ENCODE measurements at places on chromosomes 12 and 14.
A peak's percentile ranks its signal among the peaks of the same experiment; 100 is the strongest.

- DNase-seq: peak; percentile 57
Measured at GRCh38 chr12:21656905-21657325, 727 bp downstream of the LDHB start.

DNA sequence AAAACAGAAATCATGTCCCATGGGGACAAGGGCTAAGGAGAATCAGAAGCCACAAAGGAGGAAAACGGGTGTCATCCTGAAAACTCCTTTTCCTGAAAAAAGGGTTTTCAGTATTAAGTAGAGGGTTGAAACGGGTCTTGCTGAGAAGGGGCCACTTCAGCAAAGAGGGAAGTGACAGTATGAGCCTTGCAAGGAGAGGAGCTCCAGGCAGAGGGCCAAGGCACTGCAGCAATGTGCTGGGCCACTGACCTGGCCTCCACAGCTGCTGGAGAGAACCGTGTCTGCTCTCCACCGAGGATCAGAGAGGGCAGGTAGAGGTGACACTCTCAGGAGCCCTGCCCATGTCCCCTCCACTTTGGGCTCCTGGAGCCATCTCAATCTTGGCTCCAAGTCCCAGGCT lies 103.3 kb downstream of the NCOR2 start:
- no peak for DNase-seq

DNA sequence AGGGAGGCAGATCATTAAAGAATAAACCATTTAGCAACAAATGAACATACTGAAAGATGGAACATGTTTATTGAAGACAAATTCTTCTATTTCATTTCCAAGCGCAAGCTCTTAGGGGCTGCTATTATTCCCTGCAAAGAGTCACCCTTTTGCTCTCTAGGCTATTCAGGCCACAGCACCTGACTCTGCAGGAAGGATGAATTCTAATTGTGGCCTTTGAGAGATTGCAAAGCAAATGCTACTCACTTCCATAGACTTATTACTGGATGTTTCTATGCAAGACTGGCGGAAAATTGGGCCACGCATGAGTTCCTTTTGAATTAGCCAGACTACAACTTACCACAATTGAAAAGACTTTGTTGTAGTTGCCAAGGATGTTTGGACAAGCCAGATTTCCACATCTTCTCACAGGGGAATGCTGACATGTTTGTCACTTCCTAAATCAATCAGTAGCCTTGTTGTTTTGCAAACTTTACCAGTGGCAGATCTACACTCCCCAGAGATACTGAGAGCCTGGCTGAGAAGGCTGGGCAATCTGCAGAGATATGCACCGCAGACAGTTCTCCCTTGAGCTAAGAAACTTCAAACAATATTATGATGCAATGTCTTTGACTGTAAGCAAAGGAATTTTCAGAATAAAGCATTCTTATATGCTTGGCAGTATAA lies 334.3 kb upstream of the SYT1 start:
- no peak for DNase-seq

- no peak for DNase-seq
Measured at GRCh38 chr12:126084480-126084879, 1019.2 kb downstream of the AACS start.

DNA sequence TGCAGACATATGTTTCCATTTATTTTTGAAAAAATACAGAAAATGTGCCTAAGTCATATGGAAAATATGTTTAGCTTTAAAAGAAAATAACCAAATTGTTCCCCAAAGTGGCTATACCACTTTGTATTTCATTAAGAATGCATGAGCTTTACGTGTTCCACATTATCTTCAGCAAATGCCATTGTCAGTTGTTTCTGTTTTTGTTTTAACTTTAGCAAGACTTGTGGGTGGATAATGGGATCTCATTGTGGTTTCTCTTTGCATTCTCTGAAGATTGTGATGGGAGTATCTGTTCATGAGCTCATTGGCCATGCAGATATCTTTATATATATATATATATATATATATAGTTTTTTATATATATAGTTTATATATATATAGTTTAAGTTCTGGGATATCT lies 181.5 kb downstream of the CCER1 start:
- DNase-seq: no peak

- no peak for DNase-seq
Measured at GRCh38 chr14:99515301-99516155, 34.3 kb downstream of the CCNK start.

- no peak for DNase-seq
Measured at GRCh38 chr12:117284140-117284539, 77.3 kb downstream of the NOS1 start.

Measured in stimulated activated CD8-positive, alpha-beta memory T cell treated with anti-CD3 and anti-CD28 coated beads, Interleukin-4, amount 100 ng/mL, for 48 hours (primary cell).